ENCODE measurements at places on chromosomes 12 and 14.

DNA sequence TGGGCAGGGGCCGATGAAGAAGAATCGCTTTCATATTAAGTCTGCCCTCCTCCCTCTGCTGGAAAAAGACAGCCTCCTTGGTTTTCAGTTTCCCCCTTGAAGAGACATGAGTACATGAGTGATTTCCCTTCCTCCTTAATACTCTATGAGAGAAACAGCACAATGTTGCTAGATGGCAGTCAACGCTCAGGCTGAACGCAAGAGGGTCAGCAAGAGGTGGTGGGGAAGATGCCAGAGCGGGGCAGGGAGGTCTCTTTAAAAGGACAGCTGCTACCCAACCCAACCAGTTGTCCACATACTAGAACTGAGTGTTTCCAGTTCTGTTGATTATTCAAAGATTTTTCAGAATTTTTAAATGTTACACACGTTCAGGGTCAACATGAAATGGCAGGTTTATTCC lies 22.8 kb downstream of the CRACR2A start:
- DNase-seq, result no peak

DNA sequence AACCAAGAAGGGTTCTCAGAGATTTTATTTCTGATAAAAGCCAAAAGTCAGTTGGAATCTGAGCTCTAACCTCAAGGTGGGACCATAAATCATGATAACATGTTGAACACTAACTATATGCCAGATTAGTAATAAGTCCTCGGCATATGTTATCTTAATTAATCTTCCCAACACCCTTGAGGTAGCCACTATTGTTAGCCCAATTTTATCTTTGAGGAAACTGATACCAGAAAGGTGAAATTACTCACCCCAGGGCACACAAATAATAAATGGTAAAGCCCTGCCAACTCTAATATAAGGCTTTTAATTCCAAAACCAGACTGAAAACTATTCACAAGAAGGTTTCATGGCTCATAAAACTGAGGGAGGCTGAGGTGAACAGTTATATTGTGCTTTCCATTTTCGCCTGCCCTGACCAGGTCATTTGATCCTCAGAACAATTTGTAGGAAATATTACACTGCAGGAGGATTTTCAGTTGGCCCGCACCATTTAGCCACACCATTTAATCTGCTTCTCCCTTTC lies 16.1 kb upstream of the NUAK1 start:
- no peak for DNase-seq

GRCh38 chr12:107435520-107435919 lies 250.1 kb upstream of the PWP1 start:
- no peak for DNase-seq

DNA sequence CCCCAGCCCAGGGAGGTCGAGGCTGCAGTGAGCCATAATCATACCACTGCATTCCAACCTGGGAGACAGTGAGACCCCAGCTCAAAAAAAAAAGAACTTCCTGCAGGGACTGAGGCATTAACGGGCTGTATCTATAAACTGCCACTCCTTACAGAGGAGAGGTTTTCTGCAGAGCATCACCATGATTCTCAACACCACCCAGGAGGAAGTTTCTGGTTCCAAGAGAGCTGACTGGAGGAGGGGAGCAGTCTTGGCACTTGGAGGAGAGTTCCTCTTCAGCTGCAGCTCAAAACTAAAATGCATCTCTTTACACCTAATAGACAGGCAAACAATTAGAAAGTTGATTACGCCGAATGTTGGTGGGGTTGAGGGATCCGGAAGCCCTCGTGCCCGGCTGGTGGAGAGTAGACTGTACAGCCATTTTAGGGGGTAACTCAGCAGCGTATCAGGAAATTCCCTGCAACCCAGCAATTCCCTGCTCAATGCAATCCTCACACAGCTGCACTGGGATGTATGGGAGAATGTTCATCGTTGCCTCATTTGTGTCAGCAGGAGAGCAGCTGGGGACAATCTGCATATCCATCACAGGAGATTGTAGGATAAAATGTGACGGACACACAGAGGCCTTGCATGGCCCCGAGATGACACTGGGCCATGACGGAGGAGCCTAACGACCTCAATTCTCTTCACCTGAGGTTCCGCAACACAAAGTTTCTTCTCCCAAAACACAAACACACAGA lies 36.6 kb downstream of the ACTN1 start:
- DNase-seq, result no peak

GRCh38 chr12:90304231-90304630 lies 595.6 kb upstream of the ATP2B1 start:
- no peak for DNase-seq

- no peak for DNase-seq
Observed at GRCh38 chr12:22800332-22800731, 175.4 kb downstream of the ETNK1 start.

Measured in activated gamma-delta T cell treated with anti-CD3 and anti-CD28 coated beads, Interleukin-2, amount 50 U/mL, for 16 hours (primary cell).